ENCODE measurements at places on chromosomes 5 and 9.

DNA sequence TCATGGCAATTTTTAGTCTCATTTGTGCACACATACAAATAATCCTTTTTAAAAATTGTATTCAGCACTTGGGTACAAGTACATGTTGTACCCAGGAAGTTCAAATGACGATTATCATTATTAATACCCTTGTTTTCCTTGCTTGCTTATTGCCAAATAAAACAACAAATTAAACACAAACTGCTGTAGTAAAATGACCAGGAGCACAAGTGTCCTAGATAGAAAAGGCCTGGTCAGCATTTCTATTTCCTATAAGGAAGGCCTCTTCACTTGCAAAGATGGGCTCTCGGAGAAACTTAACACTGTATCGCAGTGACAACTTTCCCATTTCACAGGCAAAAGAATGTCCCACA lies 34.7 kb upstream of the PLPP1 start:
- no peak for DNase-seq

DNA sequence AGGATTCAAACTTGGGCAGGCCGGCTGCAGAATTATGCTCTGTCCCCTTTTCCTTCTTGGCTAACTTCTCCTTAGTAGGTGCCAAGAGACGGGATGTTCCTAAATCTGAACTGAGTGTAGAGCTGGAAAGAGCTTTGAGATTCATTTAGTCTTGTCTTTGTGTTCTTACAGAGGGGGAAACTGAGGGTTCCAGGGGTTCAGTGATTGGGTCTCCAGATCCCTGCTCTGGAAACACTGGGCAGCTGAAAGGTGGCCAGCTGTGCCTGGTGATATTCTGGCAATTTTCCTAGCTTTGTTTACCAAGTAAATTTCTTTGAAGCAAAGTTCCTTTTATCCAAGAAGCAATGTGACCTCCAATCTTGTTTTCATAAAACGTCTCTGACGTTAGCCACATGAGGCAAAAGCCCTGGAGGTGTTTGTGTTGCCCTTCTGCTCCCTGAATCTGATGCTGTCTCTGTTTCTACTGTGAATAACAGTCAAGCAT lies 288.7 kb downstream of the ZSWIM6 start:
- no peak for DNase-seq

GRCh38 chr9:83932851-83933250 lies 11.6 kb upstream of the KIF27 start:
- DNase-seq, result no peak

- no peak for DNase-seq
These were observed 22.2 kb downstream of the C9orf152 start for GRCh38 chr9:110185806-110186205.

GRCh38 chr5:139061274-139061673 lies 136.9 kb downstream of the SIL1 start:
- DNase-seq, result no peak

GRCh38 chr9:86350006-86350760 lies 4.0 kb downstream of the TUT7 start:
- no peak for DNase-seq

- no peak for DNase-seq
These were observed 48.1 kb downstream of the TEK start for GRCh38 chr9:27157097-27157496.

DNA sequence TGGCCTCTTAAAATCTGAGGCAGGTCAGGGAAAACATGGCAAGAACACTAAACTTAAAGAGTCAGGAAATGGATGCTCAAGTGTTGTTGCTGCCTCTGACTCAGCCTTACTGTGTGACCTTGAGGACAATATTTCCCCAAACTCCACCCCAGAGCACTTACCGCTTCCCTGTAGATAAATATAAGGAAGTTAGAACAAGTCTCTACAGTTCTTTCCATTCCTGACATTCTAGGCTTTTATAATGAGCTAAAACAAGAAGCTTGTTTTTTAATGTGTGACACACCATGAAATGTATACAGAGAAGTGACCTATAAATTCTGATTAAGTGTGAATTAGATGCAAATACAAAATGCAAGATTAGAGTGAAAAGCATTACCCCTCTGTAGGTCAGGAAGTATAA lies 129.3 kb downstream of the GRIA1 start:
- DNase-seq, result no peak
